ENCODE measurements at places on chromosomes 5 and 9.

- DNase-seq: no peak
Measured at GRCh38 chr5:15691521-15691920, 191.5 kb downstream of the FBXL7 start.

DNA sequence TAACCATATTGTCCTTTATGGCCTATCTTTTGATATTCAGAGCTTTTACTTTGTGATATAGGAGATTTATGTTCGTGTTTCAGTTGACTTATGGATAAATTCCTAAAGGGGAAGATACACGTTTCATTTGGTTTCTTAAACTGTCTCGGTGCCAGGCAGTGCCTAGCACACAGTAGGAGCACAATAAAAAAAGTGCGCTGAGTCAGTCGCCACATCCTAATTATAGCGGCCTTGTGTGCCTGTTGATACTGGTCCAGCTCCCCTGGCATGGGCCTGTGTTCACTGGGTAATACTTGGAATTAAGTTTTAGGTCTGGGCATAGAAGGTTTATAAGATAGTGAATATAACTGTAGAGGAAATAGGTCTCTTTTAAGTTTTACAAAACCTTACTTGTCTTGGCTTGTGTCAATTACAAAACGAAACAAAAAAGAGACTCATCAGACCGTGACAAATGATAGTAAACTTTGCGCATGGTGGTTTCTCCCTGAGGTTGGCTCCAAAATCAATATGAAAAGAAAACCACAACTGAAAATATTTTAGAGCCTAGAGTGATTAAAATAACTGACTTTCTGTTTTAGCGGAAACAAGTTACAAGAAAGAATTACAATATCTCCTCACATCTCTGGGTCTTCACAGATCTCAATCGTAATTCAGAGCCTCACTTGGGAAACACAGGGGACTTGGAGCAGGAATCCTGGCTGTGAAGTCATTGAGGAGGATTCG, 84.8 kb downstream of the MVB12B start:
- peak; percentile 56 for DNase-seq

- DNase-seq: no peak
Measured at GRCh38 chr9:95756986-95757385, 118.5 kb upstream of the ERCC6L2 start.

- no peak for DNase-seq
Measured at GRCh38 chr9:18490641-18491370, 16.9 kb downstream of the ADAMTSL1 start.

- DNase-seq: no peak
Measured at GRCh38 chr9:94086486-94087345, 2.5 kb downstream of the PTPDC1 start.

DNA sequence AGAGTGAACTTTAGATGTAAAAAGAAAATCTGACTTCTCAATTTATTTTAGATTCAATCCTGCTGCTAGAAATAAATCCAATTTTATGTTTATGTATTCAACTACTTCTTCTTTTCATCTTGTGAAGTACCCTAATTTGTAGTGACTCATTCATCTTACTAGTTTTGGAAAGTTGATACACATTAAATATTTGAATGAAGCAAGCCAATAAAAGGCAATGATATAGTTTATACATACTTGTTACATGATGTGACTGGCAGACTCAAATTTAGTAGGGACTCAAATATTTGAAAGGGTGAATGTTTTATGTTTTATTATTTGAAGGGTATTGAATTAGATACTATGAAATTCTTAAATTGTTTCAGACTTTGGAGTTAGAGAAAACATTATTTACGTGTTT, 34.7 kb downstream of the CSNK1G3 start:
- DNase-seq: no peak

DNA sequence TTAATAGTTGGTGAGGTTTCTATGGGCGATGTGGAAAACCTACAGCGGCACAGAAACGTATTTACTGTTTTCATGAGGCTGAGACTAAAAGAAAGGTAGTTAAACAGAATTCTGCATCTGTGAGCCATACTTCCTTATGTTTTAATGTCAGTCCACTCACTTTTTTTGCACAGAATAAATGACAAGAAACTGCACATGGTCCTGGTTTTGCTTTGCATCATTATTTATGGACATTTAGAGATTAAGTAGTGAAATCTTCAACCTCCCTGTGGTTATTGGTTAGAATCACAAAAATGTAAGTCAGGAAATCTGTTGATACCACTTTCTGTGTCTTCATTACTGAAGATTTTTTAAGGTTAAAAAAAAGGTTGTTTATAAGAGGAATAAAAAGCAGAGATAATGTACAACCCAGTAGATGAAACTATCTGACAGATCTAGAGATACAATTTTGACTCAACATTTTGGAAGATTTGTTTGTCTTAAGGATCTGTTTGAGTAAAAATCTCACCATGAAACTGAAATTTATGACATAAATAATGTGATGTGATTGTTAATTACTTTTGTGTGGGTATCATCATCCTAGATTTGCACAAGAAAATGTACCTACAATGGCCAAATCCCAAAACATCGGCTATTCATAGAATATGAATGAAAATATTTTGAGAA, 2.4 kb downstream of the PRR16 start:
- no peak for DNase-seq

DNA sequence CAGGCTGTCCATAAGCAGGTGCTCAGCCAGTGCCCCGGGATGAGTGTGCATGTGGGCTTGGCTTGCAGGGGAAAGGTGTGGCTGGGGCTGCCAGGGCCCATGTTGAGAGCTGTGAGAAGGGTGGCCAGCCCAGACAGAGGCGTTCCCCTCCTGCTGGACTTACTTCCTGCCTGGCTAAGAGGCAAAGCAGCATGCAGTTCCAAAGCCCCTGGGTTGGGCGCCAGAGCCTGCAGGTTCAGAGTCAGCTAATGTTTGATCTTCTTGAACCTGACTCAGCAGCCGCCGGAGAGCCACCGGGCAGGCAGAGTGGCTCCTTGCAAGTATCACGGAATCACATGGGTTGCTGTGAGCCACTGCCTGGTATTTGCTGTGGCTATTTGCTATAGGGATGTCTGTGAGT, 168.4 kb upstream of the MAP1B start:
- DNase-seq: no peak

- no peak for DNase-seq
Measured at GRCh38 chr9:114720086-114720676, 38.2 kb upstream of the TEX48 start.

- DNase-seq: no peak
Measured at GRCh38 chr5:55385846-55386245, 78.1 kb downstream of the MTREX start.

GRCh38 chr9:25461416-25461815, 216.8 kb downstream of the TUSC1 start:
- DNase-seq: no peak

- no peak for DNase-seq
Measured at GRCh38 chr9:100206899-100207298, 107.9 kb downstream of the INVS start.

DNA sequence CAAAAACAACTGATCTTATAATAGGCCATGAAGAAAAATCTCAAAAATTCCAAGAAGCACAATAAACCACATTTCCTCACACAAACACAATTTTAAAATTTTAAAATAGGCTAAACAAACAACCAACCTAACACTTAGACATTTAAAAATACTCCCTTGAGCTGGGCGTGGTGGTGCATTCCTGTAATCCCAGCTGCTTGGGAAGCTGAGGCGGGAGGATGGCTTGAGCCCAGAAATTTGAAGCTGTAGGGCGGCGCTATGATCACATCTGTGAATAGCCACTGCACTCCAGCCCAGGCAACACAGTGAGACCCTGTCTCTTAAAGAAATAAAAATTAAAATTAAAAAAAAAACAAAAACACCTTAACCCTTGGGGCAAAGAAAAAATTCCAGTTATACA, 36.9 kb upstream of the TESK1 start:
- DNase-seq: no peak
